Activated gamma-delta T cell (primary cell): ENCODE measurements at places on chromosomes 2 and 18.

DNA sequence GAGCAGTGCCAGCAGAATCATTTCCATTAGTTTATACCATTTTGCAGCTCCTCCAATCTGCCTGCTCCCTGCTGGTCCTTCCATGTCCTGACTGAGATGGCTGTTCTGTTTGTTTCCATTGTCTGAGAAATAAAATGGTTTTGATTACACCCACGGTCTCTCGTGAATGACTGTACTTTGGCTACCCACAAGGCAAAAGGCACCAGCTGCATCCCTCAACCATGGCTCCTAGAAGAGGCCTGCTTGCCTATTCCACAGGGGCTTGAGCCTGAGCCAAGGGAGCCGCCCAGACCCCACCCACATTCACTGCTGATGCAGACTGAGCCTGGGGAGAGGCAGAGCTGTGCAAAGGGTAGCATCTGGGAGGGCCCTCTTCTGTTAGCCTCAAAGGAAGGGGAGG is 31.2 kb downstream of the MARCHF4 start:
- no peak for DNase-seq

GRCh38 chr2:191051825-191052778 is 38.1 kb upstream of the STAT1 start:
- no peak for DNase-seq

DNA sequence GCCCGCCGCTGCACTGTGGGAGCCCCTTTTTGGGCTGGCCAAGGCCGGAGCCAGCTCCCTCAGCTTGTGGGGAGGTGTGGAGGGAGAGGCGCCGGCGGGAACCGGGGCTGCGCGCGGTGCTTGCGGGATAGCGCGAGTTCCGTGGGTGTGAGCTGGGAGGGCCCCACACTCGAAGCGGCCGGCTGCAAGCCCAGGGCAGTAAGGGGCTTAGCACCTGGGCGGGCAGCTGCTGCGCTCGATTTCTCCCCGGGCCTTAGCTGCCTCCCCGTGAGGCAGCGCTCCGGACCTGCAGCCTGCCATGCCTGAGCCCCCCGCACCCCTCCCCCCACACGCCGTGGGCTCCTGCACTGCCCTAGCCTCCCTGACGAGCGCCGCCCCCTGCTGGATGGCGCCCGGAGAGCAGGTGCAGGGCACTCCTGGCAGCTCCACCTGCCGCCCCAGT is 124.4 kb downstream of the CCDC178 start:
- DNase-seq: peak; percentile 4

- no peak for DNase-seq
Measured at GRCh38 chr2:190170673-190171072, 108.1 kb upstream of the MSTN start.

- no peak for DNase-seq
Measured at GRCh38 chr18:1057367-1057766, 152.7 kb downstream of the ADCYAP1 start.

DNA sequence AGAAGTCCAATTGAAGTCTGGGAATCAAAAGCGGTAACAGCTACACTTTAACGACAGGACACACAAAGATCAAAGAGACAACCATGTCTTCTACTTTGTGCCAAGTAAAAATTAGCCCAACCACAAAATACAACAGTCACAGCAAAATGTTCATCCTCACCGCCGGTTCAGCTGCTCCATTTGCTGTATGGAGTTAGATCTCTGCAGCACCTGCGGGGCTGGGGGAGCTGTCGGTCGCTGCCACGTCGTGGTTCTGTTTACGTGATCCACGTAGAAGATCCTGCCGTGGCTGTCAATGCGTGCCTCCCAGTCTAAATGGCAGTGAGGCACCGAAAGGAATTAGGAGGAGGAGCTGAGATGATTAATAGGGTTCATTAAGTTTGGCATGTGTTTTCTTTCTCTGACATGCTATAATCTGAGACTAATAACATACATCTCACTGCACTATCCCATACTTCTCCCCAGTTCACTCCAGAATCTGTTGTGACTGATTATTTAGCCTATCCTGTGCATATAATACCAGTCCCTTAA is 136.5 kb upstream of the STK17B start:
- no peak for DNase-seq

- DNase-seq: no peak
Measured at GRCh38 chr2:190794377-190794776, 86.2 kb upstream of the GLS start.

GRCh38 chr2:10080536-10081304 is 509 bp upstream of the CYS1 start:
- peak; percentile 26 for DNase-seq

DNA sequence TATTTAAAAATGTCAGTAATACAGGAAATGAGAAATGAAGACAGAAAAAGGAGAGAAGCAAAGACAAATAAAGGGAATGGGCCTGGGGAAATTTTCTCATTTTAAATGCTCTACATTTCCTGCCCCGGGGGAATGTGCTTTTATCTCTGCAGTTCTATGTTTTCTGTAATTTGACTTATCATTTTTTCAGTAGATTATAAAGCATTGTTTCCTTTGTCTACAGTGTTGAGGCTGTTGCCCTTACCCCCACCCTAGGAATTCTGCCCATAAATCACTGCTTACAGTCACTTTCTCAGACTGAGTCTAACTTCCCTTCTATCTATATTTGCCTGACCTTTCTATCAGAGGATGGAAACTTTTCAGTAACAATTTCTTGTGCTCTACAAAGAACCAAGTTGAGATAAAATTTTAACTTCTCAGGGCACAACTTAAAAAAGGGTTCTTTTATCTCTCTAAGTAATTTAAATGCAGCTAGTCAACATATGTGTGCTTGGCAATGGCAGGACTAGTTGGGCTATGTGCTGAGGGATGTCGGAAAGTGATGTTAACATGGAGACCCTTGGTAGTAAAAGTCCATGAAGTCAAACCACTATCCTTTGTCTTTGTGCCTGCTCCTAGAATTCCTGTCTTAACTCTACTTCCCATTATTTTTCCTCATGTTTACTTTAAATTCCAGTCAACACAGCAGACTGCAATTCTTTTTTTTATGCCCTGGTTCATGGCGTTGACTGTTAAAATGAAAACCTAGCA is 146.5 kb upstream of the MMADHC start:
- no peak for DNase-seq

- no peak for DNase-seq
Measured at GRCh38 chr2:166464187-166464586, 29.9 kb downstream of the SCN7A start.

DNA sequence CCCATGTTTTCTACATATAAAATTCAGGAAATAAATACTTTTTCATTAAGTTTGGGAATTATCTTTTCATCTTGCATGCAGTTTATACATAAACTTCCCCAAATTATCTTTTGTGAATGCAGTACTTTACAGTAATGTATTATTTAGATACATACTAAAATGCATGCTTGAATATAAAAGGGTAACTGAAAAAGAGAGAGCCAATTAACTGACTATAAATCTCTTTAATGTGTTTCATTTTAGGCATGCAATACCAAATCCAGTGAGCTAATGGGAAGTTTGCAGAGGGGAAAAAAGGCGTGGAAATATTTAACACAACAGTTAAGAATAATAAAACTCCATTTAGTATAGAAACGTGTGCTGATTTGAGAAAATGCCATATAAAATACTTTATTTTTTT is 39.2 kb downstream of the COL4A4 start:
- no peak for DNase-seq

DNA sequence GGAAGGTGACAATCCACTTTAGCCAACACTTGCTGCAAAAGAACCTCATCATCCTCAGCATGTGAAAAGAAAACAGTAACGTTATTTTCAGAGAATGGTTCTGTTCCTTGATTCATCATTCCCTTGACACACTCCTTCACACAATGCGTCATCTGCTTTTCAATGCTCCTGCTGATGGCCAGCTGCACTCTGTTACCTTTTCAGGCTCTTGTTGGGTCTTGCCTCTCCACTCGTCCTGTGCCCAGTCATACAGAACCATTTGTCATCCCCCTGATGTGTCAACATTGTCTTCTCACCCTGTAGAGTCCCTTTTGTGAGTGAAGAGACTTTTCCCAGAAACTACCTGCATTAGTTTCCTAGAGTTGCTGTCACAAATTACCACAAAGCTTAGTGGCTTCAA is 12.2 kb upstream of the DTNA start:
- no peak for DNase-seq
